ENCODE measurements at places on chromosomes 5 and 9. TPM values are rescaled to one million over a fixed set of nuclear protein-coding genes. Genes with fewer than 3 reads are reported as not detected.

GRCh38 chr5:59126708-59127573 lies 544.1 kb downstream of the RAB3C start:
- peak overlapping the region; percentile 36 for H3K27ac ChIP-seq
- peak overlapping the region; percentile 31 for H3K4me3 ChIP-seq
- no peak for DNase-seq
- H3K27me3 ChIP-seq = no peaks in the 10 kb centered on the region
- no peaks in the 10 kb centered on the region for H3K4me1 ChIP-seq

Gene FAM221B
- total RNA-seq = not detected

DNA sequence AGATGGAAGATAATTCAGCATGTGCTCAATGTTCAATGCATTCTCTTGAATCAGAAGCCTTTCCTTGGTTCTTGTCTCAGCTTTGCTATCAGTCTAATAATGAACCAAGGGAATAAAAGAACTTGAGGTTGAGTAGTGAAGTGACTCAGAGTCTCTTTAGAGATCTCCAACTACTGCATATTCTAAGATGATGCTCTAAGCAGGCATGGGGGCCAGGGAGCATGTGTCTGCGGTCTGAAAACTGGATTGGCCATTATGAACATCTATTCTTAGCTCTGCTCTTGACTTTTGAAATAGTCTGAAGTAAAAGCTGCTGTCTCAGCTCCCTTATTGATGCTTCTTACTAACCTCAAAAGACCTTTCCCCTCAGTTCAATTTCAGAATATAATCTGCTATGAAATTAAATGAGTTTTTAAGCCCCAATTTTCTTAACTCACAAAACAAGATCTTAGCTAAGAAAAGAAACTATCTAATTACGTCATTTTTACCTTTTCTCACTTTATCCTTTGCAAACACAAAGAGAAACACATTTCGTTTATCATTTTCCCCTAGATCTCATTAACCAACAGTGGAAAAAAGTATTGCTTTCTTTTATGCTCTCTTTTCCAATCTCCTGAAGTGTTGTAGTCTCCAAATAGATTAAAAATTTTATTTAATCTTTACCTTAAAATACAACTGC lies 44.8 kb downstream of the PLCXD3 start:
- no peaks in the 10 kb centered on the region for H3K27me3 ChIP-seq
- no peak overlapping the region for H3K27ac ChIP-seq
- DNase-seq = no peak

DNA sequence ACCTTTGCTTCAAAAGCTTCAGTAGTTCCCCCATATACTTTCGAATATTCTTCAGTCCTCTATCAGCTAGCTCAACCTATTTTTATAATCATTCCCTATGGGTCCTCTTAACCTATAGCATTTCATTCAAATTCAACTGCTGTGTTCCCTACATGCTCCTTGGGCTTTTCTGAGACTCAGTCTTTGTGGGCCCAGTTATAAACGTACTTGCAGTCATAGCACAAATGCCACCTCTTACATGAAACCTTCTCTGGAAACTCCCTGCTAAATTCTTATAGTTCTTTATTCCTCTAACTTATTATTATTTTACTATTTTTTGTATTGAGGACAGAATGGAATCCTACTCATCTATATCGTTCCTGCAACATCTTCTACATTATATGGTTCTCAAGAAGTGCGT lies 24.7 kb downstream of the MLANA start:
- H3K4me1 ChIP-seq = no peaks in the 10 kb centered on the region
- H3K4me3 ChIP-seq = no peak overlapping the region
- H3K27ac ChIP-seq = no peak overlapping the region
- no peak for DNase-seq
- no peaks in the 10 kb centered on the region for H3K36me3 ChIP-seq

DNA sequence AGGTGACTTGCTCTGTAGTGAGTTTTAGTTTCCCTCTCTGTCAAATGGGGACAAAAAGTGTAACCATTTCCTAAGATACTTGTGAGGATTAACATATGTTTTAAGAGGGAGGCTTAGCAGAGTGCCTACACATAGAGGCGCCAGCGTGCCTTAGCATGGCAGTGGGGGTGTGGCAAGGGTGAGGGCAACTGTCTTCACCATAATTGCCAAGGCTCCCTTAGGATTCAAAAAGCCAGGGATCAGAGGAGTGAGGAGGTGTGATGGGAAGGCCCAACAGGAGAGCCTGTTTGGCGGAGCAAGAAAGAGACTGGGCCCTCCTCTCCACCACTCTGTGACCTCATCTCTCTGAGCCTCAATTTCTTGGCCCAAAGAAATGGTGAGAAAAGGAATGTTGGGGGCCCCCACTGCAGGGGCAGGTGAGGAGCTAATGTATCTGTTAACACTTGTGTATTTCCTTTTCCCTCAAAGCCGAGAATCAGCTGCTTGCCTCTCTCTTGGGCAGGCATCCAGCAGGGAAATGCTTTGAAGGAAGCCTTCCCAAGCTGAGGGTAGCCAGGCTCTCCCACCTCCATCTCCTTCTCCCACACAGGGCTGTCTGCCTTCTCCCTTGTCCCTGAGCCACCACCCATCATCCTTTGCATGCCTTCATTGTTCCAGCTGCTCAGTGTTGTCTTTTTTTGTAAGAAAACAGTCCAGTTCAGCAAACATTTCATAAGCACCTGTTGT lies 76.0 kb downstream of the DAB2IP start:
- H3K27me3 ChIP-seq = no peaks in the 10 kb centered on the region
- H3K4me3 ChIP-seq = no peak overlapping the region
- H3K27ac ChIP-seq = peak overlapping the region; percentile 96
- DNase-seq = no peak

Measured in breast epithelium (tissue), 4 donors.